ENCODE measurements at places on chromosomes 2 and 18.

DNA sequence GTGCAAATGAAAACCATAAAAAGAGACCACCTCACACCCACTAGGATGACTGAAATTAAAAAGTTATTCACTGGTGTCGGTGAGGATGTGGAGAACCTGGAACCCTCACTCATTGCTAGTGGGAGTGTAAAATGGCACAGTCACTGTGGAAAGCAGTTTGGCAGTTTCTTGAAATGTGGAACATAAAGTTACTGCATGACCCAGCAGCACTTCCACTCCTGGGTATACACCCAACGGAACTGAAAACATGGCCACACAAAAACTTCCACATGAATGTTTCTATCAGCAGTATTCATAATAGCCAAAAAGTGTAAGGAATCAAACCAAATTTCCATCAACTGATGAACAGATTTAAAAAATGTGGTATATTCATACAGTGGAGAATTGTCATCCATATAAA lies 65.1 kb upstream of the SLC66A3 start:
- no peak for DNase-seq

GRCh38 chr2:197121255-197121654 lies 189.3 kb downstream of the ANKRD44 start:
- no peak for DNase-seq

- no peak for DNase-seq
These were observed 777 bp downstream of the MOCOS start for GRCh38 chr18:36187826-36188721.

- peak; percentile 34 for DNase-seq
These were observed 10.3 kb upstream of the INO80C start for GRCh38 chr18:35508030-35508429.

GRCh38 chr2:85933753-85934594 lies 45.2 kb upstream of the ST3GAL5 start:
- DNase-seq, result peak; percentile 46

DNA sequence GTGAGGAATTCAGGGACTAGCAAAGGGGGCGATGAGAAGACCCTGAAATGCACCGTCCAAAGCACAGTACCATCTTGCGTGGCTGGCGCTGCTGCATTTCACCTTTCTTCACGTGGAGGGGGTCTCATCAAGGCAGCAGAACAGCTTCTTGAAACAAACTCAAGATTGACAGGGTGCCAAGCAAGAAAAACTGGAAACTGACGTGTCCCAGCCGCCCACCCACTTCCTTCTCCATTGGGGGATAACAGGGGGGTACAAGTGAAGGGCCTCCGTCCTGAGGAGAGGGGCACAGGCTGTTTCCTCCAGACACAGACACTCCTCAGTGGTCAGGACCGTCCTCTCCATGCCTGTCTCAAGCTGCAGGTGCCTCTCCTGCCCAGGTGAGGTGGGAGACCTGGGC lies 32.5 kb downstream of the HDAC4 start:
- DNase-seq, result no peak

GRCh38 chr18:50099725-50100407 lies 95.1 kb downstream of the MYO5B start:
- DNase-seq, result no peak

GRCh38 chr2:119483896-119484718 lies 40.2 kb downstream of the SCTR start:
- no peak for DNase-seq

- DNase-seq, result no peak
These were observed 1206.7 kb upstream of the CDH2 start for GRCh38 chr18:29383311-29384273.

DNA sequence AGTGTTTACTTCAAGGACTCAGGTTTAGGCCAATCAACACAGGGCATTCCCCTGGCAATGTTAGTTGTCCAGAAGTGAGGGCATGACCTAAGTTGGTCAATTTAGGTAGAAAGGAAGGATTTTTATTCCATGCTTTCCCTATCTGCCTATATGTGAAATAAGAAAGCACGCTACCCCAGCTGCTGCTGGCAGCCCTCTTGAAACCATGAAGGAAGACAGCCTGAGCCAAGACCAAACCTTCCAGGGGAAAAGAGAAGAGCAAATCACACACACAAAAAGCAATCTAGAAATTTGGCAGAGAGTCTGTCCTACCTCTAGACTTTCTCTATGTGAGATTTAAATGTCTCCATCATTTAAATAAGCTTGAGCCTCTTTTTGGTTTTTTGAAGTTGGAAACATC lies 387.6 kb downstream of the TNS1 start:
- DNase-seq, result no peak

DNA sequence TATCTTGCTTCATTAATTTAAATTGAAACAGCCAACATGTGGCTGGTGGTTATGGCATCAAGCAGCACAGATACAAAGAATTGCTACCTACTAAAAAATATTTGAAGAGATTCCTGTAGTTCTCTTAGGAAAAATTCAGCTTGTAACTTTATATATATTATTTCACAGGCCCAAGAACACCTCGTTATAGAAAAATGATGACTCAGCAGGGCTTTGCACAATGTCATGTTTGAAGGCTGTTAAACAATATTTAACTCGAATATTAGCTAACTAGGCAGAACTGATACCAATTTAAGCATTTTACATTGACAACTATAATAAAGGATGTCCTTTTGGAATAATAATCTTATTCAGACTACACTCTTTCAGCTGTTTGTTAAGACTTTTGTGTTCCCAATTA lies 102.3 kb upstream of the LYPD1 start:
- no peak for DNase-seq

DNA sequence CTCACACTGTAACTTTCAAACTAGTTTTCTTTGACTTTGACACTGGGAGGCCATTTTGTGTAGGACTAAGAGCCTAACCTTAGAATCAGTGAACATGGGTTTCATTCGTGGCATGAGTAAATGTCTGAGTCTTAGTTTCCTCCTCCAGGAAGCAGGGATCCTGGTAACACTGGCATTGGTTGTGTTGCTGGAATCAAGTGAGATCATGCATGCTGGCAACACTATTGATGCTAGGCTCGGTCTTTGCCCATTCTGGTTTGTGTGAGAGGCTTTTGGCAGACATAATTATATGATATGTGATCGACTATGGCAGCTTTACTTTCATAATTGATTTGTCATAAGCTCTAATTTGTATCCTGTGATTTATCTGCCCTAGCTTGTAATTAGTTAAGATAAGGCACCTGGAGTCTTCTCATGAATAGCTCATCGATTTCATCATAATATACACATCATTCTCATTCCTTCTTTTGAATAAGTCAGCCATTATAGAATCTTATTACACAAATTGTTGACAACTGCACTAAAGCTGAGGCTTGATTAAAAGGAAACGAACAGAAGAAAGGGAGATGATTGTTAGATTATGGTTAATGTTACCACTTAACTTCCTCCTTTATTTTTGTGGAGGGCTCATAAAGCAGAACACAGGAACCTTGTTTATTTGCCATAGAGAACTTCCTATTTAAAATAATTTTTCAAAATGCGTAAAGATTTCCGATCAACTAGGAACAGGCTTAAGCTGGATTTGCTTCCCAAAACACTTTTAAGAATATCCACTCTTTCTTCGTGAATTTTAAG lies 12.6 kb downstream of the PPP1R1C start:
- peak; percentile 7 for DNase-seq

DNA sequence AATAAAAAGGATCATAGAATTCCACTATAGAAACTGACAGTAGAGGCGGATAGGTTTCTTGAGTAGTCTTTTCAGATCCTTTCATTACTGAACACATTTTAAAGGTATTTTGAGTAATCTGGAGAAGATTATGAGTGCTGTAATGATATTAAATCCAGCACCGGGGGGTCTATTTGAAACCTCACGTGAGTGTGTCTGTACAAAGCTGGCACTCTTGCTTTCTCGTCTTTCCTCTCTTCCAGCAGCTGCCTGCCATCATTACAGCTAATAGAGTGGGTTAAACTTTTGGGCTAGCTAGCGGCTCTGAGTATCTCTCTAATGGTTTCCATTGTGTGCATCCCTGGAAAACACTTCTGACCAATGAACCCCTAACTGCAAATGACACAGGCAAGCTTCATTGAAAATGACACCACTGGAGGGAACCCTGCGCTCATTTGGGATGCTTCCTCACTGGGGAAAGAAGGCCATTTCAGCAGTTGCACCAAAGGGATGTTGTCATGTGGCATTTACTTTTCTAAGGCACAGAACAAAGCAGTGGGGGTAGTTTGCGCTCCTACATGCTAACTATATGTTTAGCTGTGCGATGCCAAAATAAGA lies 101.0 kb downstream of the HRH4 start:
- DNase-seq, result no peak

DNA sequence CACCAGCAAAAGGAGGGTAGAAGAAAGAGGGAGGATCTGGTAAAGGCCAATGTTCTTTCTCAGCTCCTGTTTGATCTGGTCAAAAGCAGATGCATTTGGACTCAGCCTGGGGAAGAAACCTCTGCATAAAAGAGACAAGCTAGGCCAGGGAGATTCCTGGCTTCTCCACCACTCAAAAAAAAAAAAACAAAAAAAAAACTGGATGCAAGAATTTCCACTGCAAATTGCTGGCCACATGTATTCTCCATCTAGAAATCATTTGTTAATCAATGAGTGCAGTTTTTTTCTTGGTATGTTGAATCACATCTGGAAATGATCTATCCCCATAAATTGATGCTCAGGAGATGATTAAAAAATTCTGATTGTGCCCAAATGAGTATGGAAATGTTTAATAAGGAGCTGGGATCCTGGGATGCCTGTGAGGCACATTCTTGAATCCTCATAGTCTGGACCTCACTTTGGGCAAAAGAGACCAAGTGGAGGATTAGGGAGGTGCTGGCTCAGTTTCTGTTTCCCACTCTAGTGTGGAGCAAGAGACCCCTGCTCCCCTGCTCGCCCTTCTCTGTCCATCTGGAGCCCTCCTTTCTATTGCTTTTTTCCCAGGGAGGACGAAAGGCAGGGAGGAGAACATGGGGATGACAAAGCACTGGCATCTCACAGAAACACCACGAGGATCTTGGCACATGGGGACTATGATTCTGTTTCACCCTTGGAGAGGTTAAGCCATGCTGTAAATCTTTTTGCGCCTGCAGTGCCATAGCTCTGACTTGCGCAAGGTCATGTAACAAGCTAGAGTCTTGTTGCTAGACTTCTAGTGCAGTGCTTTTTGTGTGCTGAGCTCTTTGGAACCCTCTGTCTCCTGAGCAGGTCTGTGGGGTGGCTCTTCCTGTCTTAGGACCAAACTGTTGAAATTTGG lies 57.6 kb downstream of the APOB start:
- no peak for DNase-seq

GRCh38 chr18:45738660-45739059 lies 14.7 kb downstream of the SLC14A1 start:
- DNase-seq, result peak; percentile 20

DNA sequence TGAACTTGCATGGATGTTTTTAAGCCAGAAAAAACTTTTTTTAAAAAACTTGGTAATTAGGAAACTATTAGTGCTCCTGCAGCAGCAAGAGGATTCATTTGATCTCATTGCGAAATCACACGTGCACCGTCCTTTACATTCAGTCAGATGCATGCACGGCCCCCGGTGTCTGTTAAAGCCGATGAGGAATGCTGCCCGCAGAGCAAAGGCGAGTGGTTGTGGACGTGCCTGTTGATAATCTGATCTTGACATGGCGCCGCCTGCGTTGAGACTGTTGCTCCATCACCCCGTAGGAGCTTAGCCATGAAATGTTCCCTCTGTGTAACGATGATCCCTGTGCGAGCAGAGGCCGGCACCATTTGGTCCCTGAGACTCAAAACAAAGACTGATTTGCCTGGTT lies 300.0 kb downstream of the GBX2 start:
- no peak for DNase-seq

DNA sequence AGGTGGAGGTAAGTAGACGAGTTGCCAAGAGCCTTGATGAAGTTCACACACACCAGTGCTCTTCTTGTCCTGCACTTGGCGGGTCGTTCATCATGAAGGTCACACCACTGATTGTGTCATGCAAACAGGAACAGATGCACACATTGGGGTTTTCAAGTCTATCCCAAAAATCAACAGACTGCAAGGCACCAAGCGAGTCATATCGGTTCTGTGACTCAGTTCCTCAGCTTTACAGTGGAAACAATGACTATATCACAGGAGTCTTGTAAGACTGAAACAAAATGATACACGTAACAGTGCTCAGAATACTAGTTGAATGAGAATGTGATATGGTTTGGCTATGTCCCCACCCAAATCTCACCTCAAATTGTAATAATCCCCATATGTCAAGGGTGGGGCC lies 526.9 kb upstream of the ID2 start:
- peak; percentile 57 for DNase-seq

- DNase-seq, result no peak
These were observed 6.4 kb downstream of the CDC42EP3 start for GRCh38 chr2:37665043-37665442.

DNA sequence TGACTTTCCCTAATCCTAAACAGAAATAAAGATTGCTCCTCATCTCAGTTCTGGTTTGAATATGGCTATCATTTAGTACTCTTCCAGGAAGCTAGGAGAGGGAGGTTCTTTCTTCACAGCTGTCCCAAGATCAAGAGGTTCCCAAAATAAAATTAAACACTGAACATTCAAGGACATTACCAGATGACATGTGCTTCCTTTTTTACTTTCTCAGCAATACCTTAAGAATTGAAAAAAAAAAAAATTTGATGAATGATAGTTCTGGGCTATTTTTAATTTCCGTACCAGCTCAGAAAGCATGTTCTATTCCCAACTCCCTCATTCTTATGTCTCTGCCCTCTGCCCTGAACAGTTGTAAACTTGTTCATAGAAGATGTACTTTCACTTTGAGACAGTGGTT lies 61.7 kb upstream of the MYL1 start:
- DNase-seq, result no peak

GRCh38 chr2:190387422-190387821 lies 20.7 kb upstream of the MFSD6 start:
- no peak for DNase-seq

All from suppressor macrophage treated with lipopolysaccharide for 4 hours (primary cell).